COR-L47 (cell line): ENCODE measurements at places on chromosomes 4 and X.

GRCh38 chr4:85938062-85938461 lies 421.8 kb downstream of the MAPK10 start:
- no peak for DNase-seq

DNA sequence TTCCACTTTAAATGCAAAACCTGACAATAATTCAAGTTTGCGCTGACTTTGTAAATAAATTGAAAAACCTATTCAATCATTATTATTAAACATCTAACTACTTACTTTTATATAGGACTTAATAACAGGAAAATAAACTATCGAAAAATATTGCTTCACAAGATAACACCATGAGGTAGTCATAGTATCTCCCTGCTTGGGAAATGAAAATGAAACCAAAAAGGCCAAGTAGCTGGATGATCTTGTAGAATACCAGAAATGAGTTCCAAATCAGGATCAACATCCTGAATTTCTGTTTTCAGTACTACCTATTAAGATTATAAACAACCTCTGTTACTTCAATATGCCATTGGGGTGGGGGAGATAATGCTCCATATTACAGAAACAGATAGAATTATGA lies 58.9 kb downstream of the CHIC2 start:
- no peak for DNase-seq

GRCh38 chr4:111263836-111264235 lies 641.0 kb upstream of the PITX2 start:
- no peak for DNase-seq

DNA sequence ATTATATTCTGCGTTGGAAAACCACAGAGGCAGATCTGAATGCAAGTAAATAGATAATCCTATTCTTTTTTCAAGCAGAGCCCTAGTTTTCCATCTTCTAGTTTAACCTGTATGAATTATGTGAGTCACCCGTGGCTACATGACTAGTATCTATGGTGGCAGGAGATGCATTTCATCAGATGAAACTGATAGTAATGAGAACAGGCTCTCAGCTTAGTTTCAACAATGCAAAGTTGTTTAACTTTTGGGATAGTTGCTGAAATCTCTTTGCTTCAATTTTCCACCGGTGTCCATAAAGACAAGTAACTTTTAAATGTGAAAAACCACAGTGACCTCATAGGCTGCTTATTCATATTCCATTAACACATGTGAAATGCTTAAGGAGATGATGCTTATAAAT lies 1317.4 kb upstream of the TENM3 start:
- DNase-seq, result no peak

DNA sequence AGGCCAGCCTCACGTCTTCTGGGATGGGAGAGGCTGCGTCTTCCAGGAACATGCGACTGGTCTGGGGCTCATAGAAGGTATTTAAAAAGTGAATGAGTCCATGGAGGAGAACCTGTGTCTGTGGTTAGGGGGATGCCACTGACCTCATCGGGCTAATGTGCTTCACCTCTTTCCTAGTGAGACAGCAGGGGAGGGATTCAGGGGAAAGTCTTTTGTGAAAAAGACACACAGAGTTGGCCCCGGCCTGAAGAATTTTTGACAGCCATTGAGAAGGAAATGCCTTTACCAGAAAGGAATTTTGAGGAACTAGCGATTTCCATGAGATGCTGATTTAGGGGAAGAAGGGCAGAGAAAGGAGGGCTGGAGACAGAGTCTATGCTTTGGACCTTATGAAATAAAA lies 11.0 kb upstream of the C4orf50 start:
- no peak for DNase-seq

DNA sequence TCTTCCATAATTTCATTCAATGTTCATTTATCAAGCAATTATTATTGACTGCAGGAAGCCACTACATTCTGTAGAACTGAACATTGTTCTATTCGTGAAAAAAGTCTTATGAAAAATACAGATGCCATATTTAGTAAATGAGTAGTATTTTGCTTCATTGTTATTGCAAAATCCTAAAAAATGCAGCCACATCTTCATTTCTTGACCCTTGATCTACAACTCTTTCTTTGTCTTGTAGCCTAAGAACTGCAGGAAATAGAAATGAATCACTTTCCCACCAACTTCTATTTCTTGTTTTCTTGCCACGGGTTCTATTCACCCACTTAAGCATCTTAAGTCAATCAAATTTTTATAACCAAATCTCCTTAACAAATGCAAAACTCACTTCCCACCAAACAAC lies 63.3 kb downstream of the KCNIP4 start:
- DNase-seq, result no peak

GRCh38 chr4:1041147-1041935 lies 29.9 kb downstream of the FGFRL1 start:
- DNase-seq, result peak; percentile 45

DNA sequence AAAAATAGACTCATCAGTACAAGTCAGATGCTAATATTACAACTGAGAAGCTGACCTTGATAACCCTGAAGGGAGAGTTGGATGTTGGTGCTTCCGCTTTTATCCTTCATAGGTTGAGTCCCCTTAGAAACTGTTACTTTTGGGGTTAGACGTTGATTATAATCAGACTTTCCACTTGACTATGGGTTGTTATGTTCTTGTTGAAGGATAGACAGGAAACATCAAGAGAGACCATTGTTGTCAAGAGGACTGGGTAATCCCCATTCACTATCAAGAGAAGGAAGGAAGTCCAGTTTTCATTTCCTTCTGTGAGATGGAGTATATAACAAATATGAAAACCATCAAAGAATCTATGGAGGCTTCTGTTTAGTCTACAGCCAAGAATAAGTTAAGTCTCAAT lies 229.9 kb upstream of the AFF2 start:
- DNase-seq, result no peak

- DNase-seq, result no peak
These were observed 68.3 kb downstream of the FMR1NB start for GRCh38 chrX:148049441-148049840.
